ENCODE measurements at places on chromosomes 6 and 20.

GRCh38 chr20:17679941-17680835 is 1.9 kb downstream of the RRBP1 start:
- DNase-seq: no peak

GRCh38 chr20:57713951-57714350 is 4.1 kb upstream of the PMEPA1 start:
- DNase-seq: no peak

GRCh38 chr6:68911811-68912210 is 276.7 kb downstream of the ADGRB3 start:
- no peak for DNase-seq

GRCh38 chr6:33950891-33951889 is 147.4 kb upstream of the MLN start:
- no peak for DNase-seq

- DNase-seq: no peak
Observed at GRCh38 chr6:20271818-20272217, 59.5 kb upstream of the MBOAT1 start.

DNA sequence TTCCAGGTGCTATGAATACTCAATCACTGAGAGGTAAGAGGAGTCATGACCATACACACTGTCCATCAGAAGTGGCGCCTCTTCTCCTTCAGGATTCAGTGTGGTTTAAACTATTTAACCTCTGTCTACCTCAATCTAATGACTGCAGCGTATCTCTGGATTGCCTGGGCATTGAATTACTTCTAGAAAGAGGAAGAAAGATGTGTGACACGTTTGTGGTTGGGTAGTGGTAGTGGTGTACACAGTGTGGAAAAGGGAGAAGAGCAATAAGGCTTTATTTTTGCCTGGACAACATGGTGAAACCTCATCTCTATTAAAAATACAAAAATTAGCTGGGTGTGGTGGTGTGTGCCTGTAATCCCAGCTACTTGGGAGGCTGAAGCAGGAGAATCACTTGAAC is 38.0 kb upstream of the ECHDC1 start:
- no peak for DNase-seq

GRCh38 chr6:43799551-43800297 is 29.7 kb downstream of the VEGFA start:
- no peak for DNase-seq

DNA sequence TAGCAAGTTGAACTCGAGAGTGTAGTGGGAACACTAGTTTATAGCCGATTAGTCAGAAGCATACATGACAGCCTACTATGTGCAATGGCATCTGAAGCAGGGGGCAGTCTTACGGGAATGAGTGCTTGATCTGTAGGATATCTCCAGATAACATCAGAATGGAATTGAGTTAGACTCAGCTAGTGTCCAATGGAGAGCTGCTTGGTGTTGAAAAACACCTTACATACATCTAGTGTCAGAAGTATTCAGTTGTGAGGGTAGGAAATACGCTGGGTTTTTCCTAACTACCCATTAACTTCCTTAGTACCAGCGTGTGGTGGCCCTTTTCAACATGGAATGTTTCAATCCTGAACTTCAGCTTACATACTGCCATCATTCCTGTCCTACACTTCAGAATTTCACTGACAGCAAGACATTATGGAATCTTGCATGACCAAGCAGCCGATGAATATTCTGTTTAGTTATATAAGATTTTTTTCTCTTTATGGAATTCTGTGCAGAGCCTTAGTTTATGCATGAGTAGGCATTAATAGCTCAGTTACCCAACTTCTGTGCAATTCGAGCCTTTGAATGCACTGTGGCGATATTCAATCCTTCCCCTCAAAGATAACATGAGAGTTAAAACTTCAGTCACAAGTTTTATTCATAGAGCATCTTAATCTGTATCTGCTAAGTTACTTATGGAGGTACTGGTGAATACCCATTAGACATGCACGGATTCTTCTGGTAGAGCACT is 218.6 kb upstream of the MOCS1 start:
- DNase-seq: no peak

- DNase-seq: no peak
Observed at GRCh38 chr6:138576313-138576712, 77.0 kb upstream of the NHSL1 start.

- no peak for DNase-seq
Observed at GRCh38 chr6:34516391-34517324, 39.5 kb downstream of the SPDEF start.

DNA sequence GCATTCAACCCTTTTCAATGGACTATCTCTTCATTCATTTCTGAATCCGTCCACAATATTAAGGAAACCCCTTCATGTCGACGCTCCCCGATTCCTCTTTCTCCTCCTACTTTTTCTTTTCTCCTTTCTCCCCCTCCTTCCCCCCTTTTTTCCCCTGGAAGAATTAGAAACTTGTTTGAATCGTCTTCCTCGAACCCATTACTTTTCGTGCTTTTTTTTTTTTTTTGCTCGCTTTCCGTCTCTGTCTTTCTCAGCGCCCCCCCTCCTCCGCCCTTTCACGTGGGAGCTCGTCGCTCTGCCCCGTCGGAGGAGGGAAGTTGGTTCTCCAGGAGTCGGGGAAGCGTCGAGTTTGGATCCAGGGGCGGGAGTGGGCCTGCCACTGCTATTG is 2.3 kb upstream of the NKX2-2 start:
- DNase-seq: no peak

GRCh38 chr20:39378776-39379175 is 416.6 kb downstream of the DHX35 start:
- DNase-seq: no peak

GRCh38 chr6:146028851-146029572 is at the start of gene GRM1:
TSS of gene GRM1 (plus strand) at chr6:146029062. CDS start at chr6:146029518, 456 bp downstream.
- no peak for DNase-seq

DNA sequence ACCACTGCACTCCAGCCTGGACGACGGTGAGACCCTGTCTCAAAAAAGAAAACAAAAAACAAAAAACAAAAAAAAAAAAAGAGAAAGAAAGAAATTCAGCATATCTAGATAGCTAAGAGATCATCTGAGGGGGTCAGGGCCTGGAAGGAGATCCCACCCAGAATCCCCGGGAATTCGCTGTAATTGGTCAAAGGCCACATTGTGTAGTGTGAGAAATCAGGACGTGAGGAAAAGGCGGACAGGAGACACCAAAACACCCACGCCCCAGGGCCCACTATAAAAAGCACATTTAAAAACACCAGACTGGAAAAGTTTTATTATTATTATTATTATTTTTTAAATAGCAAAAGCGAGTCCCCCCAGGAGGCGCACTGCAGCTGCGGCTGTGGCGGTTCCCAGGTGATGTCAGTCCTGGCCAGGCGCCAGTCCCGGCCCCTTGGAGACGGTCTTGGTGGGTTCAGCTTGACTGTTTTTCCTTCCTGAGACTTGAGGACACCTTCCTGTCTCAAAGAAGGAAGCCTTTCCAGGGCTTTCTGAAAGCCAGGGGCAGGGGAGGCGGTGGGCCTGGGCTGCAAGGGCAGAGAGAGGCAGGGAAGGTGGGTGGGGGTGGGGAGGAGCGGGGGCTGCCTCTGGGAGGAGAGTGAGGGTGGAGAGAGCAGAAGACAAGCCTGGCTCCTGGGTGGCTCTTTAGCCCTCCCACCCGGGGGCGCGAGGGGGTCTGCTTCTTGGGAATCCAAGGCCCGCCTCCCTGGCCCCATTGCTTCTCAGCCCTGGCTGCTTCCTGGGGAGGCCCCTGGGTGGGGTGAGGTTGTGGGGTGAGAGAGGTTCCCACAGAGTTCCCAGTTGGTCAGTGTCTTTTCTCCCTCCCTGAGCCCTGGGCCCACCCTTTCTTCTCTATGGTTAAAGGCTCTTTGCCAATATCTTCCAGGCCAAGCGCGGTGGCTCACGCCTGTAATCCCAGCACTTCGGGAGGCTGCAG is 14.5 kb downstream of the TCF15 start:
- DNase-seq: no peak

GRCh38 chr20:35260426-35260825 is 17.5 kb downstream of the MMP24OS start:
- no peak for DNase-seq

DNA sequence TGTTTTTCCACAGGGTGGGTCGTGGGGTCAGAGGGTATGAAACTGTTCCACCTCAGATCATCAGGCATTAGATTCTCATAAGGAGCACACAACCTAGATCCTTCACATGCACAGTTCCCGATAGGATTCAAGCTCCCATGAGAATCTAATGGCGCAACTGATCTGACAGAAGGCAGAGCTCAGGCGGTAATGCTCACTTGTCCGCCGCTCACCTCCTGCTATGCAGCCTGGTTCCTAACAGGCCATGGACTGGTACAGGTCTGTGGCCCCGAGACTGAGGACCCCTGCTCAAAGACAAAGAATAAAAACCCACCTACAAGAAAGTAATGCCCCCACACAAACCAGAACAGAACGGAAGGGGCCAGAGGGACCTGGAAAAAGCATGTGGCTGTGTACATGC is 76.1 kb upstream of the SNX9 start:
- DNase-seq: no peak

DNA sequence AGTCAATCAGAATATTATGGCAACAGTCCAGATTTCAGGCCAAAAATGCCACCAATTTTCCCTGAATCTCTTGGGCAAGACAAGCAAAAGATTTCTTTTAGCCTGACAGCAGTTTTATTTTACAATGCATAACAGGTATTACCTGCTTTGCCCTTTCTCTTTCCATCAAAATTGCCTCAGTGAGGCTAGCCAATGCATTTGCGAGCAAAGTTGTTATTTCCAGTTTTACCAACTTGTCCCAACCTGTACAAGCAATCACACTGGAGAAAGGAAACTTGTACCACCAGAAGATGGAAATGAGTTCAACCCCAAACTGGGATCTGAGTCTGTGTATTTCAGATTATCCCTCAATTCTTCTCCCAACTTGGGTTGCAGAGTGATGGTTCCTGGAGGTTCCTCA is 279.9 kb upstream of the CDYL start:
- DNase-seq: no peak

DNA sequence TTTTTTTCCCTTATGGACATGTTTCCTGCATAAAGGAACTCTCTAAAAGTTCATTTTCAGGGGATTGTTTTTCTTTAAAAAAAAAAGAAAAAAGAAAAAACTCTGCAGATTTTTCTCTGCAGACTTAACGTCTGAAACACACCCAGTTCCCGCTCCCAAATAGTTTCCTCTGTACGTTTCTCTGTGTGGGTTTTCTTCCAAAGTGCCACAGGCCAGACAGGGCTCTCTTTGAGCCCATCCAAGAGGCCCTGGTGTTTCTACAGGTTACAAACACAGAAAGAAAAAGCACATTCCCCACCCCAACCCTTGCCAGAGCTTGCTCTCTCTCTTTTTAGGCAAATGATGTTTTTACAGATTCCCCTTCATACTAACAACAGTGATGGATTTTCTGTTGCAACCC is 258.6 kb downstream of the FNDC1 start:
- DNase-seq: no peak

DNA sequence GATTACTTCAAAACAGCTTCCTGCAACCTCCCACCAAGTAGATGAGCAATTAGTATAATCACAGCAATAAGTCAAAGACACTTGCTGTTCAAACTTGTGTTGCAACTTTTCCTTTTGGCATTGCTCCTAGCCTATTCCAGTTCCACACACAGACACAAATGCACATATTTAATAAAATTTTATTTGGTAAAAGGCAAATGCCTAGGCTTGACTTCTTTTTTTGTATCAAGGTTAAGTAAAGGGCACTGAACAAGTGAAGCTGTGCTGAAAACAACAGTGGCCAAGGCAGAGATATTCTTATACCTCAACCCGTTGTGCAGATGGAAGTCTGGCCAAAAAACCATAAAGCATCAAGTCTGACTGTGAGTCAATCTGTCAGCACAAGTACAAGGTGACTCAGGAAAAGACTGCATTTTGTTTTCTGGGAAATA is 708.4 kb upstream of the CITED2 start:
- DNase-seq: no peak

DNA sequence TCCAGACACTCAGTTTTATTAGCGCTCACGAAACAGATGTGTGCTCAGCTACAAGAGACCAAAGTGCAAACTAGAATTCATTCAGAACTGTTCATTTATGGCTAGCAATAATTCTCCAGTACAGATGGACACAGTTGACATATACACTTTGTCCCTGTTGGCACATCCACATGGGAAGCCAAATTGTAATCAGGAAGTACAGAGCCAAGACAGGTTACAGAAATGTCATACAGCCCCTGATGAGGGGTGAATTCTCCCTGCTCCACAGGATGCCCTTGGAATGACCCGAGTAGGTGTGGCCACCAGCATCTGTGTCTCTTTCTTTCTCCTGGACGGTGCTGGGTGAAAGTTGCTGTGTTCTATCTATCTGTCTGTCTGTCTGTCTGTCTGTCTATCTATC is 7.6 kb downstream of the DHX35 start:
- no peak for DNase-seq

GRCh38 chr20:58160451-58161061 is 67.9 kb downstream of the ANKRD60 start:
- no peak for DNase-seq

DNA sequence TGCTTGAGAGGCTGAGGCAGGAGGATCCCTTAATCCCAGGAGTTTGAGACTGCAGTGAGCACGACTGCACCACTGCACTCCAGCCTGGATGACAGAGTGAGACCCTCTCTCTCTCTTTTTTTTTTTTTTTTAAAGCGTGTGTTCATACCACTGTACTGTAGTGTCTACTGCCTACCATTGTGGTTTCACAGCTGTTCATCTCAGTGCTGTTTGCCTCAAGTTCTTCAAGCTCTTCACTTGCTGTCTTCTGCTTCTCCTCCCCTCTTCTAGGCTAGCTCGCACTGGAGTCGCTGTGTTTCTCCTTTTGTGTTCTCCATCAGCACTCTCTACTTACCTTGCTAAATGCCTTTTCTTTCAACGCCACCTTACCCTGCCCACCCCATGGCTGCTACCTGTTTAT is 7.4 kb downstream of the FOXO3 start:
- no peak for DNase-seq

DNA sequence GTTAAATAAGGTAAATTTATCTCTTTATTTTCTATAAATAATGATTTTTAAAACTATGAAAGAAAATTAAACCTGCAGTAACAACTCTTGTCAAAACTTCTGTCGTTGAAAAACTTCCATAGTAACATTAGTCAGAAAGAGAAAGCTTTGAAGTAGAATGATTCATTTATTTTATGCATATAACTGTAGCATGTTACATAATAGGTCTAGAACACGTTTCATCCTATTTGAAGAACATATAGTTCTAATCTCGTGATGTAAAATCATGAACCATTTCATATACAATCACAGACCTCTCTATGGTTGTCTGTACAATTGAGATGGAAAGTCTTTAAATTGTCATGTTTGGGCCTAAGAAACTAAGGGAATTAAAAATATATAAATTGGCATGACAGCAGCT is 61.3 kb upstream of the MYLIP start:
- no peak for DNase-seq

DNA sequence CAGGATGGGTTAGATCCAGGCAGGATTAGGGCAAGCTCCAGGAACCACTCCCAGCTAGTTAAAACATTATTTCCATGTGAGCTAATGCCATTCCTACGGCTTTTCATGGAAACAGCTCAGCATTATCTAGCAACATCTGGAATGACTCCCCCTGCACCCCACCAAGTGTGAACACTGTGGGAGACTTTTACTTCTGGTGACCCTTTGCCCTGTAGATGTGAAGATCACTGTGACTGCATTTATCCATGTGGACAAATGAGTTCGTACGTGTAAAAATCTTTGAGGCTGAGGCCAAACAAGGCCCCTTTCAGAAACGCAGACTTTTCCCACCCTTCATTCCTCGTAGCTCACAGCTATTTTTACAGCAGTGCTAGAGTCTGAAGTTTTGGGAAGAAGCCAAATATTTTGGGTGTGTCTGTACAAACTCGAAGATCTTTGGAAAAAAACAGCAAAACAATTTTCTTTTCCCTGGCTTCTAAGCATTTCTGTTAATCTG is 221.8 kb upstream of the SOX4 start:
- DNase-seq: no peak
